Central memory CD4-positive, alpha-beta T cell (primary cell): ENCODE measurements at places on chromosomes 4 and X.

- DNase-seq, result no peak
These were observed 165.1 kb upstream of the POF1B start for GRCh38 chrX:85544609-85545008.

GRCh38 chrX:66676990-66677389 is 38.1 kb upstream of the EDA2R start:
- no peak for DNase-seq

GRCh38 chr4:106512706-106513105 is 144.1 kb upstream of the GIMD1 start:
- DNase-seq, result no peak

DNA sequence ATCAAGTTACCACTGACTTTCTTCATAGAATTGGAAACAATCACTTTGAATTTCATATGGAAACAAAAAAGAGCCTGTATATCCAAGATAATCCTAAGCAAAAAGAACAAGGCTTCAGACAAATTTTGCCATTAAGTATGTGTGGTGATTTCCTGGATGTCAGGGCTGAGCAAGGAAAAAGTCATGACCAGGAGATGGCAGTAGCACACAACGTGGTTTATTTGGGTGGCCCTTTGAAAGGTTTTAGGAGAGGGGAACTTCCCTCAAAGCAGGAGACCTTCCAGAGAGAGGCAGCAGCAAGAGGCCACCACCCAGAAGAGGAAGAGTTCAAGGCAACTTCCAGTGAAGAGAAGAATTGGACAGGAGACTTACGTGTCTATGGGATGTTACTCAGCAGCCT is 18.1 kb upstream of the ZXDB start:
- no peak for DNase-seq

DNA sequence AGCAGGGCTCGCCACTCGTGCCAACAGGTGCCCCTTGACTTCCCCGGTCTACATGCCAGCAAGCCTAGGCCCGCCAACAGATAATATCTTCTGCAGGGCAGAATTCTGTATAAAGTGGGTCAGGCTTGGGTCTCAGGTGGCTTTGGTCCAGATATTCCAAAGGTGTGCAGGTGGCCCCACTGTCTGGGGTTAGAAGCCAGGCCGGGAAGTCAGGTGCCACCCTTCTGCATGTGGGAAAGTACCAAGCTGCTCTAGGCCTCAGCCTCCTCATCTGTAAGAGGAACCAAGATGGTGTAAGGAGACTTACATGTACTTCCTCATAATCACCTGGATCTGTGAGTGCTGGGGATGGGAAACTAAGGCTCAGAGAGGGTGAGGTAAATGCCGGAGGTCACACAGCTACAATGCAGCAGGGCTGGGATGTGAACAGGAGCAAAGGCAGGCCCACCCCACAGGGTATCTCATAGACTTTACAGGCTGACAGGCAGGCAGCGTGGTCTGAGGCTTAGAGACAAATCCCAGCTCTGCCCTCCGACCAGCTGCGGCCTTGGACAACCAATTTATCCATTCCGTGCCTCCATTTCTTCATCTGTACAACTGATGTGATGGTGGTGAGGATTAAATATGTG is 35.9 kb downstream of the WDR1 start:
- no peak for DNase-seq

DNA sequence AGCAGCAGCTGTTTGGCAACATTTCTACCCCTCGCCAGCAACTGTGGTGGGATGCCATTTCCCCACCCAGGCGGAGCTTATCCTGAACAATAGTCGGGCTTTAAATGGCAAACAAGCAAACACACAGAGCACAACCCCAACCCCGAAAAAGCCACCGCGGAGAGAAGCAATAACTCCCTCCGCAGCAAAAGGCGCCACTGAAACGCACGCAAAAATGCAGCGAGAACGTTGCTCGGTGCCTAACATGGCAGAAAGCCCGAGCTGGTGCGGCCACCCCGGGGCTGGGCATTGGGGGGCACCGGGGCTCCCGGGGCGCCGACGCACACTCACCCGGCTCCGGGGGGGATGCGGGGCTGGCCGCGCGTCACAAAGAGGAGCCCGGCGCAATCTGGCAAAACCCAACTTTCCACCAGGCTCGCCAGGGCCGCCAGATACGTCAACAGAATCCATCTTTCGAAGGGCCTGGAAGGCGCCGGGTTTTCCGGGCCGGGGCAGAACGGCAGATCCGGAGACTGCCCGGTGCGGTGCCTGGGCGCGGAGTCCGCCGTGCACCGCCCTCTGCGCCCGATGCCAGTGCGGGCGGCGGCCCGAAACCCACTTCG is 818 bp downstream of the RAI2 start:
- no peak for DNase-seq

GRCh38 chr4:169239221-169239905 is 31.4 kb downstream of the SH3RF1 start:
- DNase-seq, result no peak

DNA sequence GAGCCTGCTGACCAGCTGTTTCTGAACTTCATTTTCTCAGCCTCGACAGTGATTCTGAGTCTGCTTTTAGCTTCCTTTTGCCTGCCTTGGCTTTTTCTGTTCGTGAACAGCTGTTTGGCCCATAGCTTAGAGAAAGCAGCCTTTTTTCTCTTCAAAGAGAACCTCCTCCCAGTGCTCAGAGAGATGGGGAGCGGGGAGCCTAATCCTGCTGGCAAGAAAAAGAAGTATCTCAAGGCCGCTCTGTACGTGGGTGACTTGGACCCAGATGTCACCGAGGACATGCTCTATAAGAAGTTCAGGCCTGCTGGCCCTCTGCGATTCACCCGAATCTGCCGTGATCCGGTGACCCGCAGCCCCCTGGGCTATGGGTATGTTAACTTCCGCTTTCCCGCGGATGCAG is 756 bp downstream of the PABPC5 start:
- no peak for DNase-seq

DNA sequence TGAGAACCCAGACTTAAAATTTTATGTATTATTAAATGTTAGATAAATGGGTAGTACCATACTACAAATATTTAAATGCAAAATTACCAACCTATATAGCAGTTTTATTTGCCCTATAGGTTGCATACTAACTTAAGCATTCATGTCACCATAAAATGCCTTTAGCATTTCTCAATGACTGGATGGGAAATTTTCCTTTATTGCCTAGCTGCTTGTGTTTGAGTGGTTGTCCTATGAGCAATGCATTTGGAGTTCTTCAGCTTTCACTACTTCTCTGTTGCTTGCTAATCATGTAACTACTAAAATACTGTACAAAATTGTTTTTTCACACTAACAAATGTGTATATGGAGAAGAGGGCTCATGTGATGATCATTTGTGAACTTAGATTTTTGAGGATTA is 44.2 kb upstream of the CEP135 start:
- DNase-seq, result no peak

GRCh38 chr4:101851672-101852071 is 61.1 kb downstream of the BANK1 start:
- no peak for DNase-seq

DNA sequence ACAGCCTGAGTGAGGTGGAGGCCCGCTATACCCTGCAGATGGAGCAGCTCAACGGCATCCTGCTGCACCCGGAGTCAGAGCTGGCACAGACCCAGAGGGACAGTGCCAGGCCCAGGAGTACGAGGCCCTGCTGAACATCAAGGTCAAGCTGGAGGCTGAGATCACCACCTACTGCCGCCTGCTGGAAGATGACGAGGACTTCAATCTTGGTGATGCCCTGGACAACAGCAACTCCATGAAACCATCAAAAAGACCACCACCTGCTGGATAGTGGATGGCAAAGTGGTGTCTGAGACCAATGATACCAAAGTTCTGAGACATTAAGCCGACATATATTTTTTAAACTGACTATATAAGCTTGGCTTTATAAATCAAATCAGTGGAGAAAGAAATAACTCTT is 73.3 kb upstream of the HHIP start:
- DNase-seq, result no peak

GRCh38 chrX:41317477-41318208 is 16.3 kb upstream of the DDX3X start:
- no peak for DNase-seq

DNA sequence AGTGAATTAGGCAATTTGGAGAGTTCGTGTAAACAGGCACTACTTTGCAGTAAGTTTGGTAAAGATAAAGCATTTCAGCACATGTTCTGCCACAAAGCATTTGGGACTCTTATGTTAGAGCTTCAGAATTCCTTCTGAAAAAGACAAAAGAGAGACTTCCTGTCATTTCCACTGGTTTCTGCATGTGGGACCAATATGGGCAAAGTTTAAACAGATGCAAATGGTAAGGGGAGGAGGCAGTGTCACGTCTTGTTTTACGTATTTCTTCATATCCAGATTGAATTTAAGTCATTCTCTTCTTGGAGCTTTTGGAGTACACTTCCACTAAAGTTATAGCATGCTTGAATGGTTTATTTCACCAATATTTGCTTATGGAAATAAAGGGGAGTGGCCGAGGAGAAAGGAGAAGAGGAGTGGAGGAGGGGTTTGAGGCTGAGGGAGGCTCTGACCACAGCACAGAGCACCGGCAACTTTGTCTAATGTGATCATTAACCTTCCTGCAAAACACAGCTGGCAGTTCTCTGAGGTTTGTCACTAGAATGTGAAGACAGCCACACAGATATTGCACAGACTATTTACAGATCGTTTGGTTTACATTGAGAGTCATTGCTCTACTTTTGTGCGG is at the start of gene APELA:
TSS of gene APELA (plus strand) at position 479 of the 625 bp plus-strand sequence. CDS start 154 bp downstream, outside the sequence.
- DNase-seq, result no peak

DNA sequence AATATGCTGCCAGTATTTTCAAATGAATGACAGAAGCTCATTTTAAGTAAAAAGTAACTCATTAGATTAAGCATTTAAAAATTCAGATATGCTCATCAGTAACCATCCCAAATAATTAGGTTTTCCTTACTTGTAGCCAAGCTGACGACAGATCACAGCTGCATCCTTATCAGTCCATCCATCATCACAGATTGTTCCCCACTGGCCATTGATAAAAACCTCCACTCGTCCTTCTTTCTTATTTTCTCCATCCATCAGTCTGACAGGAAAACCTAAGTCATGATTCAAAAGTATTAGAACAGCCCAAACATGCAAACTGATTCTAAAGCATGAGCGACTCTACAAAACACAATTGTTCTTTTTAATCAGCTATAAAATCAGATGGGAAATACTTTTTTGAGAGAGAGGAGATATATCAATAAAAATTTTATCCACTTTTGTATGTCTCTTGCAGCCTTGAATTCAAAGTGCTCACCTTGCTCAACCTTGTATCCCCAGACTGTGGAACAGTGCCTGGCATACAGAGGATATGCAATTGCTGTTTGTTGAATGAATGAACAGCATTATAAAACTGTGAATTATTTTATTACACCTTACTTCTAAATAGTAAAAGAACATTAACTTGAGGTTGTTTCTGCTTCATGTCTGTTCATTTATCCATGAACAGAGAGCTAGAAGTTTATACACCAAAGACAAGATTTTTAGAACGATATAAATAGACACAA is 44.3 kb downstream of the PRSS12 start:
- DNase-seq, result no peak

- no peak for DNase-seq
These were observed 7.3 kb upstream of the INTS6L start for GRCh38 chrX:135513130-135513515.

DNA sequence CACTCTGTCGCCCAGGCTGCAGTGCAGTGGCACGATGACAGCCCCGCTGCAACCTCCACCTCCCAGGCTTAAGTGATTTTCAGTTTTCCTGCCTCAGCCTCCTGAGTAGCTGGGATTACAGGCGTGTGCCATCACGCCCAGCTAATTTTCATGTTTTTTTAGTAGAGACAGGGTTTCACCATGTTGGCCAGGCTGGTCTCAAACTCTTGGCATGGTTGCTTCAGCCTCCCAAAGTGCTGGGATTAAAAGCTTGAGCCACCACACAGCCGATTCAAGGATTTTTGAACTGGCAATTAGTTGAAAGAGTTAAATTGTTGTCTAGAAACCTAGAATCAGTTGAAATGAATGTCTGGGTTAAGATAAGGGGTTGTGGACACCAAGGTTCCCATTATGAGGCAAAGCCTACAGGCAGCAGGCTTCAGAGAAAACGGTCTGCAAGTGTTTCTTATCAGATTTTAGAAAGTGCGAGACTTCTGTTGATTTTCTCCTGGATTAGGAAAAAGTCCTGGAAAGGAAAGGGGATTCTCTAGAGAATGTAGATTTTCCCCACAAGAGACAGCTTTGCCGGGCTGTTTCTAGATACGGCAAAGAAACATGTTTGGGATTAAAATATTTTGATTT is 8.3 kb upstream of the CCNI start:
- DNase-seq, result no peak

- DNase-seq, result no peak
These were observed 81.3 kb upstream of the SCML1 start for GRCh38 chrX:17656035-17656418.

- DNase-seq, result no peak
These were observed 52.5 kb downstream of the F11 start for GRCh38 chr4:186318481-186318880.

- DNase-seq, result no peak
These were observed 2.8 kb downstream of the VEGFC start for GRCh38 chr4:176789955-176790354.

DNA sequence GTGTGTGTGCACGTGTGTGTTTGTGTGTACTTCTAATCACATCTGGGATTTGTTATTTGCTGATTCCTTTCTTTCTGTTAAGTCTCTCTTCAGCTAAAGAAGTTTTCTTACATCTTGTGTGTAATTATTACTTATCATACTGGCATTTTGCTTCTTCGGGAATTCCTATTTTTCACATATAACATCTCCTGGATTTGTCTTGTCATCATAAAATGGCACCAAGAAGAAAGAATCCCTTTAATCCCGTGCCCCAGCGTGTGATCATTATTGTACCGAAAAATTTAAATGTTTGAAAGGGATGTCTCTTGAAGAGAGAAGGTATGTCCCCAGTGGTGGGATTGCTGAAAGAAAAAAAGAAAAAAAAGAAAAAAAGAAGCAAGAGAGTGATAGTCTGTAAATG is 72.3 kb downstream of the ZFX start:
- DNase-seq, result no peak

DNA sequence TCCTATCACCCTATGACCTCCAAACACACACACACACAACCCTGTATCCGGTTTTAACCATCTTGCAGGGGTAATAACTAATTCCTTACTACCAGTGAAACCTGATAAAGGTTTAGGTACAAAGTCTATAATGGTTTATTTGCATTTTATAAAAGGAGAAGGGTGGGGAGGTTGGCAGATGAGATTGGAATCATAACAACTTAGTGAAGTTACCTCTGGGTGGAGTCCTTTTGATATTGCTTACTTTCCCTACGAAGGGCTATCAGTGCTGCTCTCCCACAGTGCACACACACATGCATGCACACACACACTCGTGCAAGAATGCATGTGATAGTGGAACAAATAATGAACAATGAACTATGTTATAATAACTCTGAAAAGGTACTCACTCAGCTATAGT is 56.1 kb downstream of the CCSER1 start:
- no peak for DNase-seq

- DNase-seq, result no peak
These were observed 348.2 kb downstream of the BMPR1B start for GRCh38 chr4:95105983-95106382.

- DNase-seq, result no peak
These were observed 52.2 kb downstream of the NALF2 start for GRCh38 chrX:69556060-69557011.

GRCh38 chrX:44225667-44226066 is 117.8 kb downstream of the EFHC2 start:
- no peak for DNase-seq
